ENCODE measurements at places on chromosomes 6 and 20.

- no peak for DNase-seq
These were observed 37.9 kb downstream of the MAN1A1 start for GRCh38 chr6:119311514-119312142.

DNA sequence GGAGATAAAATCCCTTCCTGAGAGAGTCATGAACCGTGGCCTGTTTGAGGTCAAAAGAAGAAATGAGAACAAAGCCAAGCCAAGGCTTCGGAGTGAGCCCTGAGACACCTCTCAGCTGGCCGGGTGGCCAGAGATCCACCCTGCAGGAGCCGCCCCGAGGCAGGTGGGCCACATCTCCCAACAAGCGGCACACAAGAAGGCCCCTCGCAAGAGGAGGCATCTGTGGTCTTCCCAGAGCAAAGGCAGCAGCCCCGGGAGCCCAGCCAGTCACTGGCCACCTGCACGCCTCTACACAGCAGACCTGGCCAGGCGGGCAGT is 30.9 kb upstream of the AFDN start:
- DNase-seq = no peak

GRCh38 chr6:136923116-136923953 is 1.2 kb downstream of the SLC35D3 start:
- DNase-seq = no peak

DNA sequence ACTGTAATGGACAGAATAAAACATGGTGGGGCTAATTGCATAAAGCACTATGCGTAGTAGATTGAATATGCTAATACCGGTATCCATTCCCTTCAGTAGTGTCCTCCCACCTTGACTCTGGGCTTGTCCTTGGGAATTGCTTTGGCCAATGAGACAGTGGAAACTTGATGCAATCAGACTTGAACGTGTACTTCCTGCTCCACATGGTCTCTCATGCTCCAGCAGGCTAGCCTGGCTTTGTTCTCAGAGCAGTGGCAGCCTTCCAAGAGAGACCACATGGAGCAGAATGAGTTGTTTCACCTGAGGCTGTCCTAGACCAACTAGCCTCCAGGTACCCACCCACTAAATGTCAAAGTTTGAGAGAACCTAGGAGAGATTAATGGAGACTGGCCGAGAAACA is 37.0 kb upstream of the BTBD3 start:
- no peak for DNase-seq

All from naive B cell (primary cell).